ENCODE measurements at places on chromosomes 3 and 15.

GRCh38 chr3:21839592-21839991 lies 88.6 kb upstream of the ZNF385D start:
- DNase-seq = no peak

DNA sequence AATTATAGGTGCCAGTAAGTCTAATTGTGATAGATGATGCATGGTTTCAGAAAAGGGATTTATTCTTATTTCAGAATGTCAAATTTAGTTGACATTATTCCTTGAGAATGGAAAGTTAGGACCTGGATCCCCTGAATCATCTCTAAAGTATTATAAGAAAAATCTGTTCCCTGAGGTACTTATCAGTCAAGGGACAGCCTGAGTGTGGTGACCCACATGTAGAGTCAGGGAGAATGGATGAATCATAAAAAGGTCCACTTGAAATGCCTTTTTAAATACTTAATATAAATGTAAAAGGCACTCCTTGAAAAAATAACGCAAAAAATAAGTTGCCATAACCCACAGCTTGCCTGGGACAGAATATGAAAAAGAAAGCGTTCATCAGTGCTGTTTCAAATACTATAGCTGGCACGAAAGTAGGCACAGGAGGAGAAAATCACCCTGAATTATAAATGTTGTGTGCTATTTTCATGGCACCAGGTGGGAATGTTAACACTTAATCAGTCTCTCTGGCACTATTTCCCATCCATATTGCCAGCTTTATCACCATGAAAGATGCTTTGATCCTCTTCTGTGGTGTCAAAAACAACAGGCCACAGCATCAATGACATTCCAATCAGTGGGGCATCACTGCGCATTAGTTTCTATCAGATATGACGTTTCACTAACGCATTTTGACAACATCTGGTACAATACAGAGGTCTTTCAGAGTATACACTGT lies 208.5 kb downstream of the EPHA3 start:
- no peak for DNase-seq

- DNase-seq = no peak
These were observed 321.3 kb upstream of the GOLIM4 start for GRCh38 chr3:168417016-168417415.

GRCh38 chr15:43299411-43299810 lies 31.0 kb downstream of the LCMT2 start:
- no peak for DNase-seq

DNA sequence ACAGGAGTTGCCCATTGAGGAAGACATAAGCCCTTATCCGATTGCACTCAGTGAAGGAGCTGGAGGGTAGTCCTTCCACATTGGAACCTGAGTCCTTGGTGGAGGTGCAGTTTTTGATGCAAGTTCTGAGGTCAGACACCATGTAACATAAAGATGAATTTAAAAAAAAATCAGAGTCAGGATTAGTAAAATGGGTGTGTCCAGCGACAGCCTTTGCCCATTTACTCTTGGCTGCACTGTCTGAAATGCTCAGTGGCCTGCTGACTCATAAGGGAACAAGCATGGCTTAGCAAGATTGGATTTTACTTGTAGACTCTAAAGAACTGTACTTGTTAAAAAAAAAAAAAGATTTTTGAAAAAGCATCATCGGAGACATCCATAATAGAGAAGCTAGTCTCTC lies 241.1 kb upstream of the TOPAZ1 start:
- no peak for DNase-seq

DNA sequence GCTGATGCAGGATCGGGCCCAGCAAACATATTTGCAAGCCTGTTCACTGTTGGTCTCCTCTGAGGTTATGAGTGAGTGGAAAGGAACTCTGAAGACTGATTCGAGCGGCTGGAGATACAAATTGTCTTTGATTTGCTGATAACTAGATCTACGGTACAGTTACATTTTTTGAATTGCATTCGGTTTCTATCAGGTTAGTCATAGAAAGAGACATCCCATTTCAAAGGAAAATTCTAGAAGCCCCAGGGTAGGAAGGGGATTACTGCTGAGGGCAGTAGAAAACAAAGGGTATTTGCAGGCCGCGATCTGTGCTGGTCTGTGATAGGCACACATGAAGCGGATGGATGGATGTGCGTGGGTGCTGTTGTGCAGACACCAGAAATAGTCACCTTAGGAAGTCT lies 228.4 kb downstream of the ITPR1 start:
- DNase-seq = no peak

DNA sequence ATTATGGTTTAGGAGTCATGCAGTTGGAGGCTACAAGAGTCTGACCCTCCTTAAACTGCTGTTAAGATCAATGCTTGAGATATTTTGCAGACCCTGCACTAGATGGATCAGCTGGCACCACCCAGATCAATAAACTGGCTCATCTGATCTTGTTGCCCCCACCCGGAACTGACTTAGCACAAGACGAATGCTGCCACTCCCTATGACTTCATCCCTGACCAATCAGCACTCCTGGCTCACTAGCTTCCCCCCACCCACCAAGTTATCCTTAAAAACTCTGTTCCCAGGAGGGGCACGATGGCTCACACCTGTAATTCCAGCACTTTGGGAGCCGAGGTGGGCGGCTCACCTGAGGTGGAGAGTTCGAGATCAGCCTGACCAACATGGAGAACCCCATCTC lies 594.0 kb downstream of the NTRK3 start:
- no peak for DNase-seq
